ENCODE measurements at places on chromosomes 3 and 15.

- no peak for DNase-seq
Measured at GRCh38 chr15:76208084-76208785, 103.0 kb downstream of the ETFA start.

DNA sequence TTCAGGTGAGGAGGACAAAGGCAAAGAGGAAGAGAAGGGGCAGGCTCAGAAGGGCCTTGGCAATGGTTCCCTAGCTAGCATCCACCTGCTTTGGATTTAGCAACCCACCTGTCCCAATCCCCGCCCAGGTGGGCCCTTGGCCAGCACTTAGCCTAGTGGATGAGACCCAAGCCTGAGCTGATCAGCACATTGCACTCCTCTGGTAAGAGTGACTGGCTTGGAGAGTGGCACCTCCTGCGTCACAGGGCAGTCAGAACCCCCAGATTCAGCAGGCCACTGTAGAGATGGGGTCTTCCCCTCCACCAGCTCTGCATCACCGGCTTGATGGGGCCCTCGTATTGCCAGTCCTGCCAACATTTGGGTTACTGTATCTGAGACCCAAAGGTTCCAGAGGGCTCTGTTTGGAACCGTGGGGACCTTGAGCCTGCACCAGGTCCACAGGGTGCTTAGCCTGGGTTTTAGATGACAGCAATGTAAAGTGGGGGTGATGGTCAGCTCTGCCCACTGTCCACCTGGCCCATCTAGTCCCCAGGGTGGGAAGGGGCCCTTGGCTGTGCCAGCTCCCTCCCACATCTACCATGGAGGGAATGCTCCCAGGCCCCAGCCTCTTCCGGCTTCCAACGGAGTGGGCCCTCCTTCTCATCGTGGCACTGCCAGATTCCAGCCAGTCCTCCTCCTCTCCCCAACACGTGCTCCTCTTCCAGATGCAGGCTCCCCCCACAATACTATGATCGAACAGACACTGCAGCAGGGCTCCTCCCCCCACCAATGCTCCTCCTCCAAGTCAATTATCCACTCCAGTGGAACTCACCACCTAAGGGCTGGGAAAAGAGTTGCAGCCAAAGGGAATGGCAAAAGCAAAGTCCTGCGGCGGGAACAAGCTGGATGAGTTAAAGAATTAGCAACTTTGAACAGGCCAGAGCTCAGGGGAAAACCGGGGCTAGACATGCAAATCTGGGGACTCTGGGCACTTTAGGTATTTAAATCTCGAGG is 45.7 kb downstream of the LHFPL4 start:
- no peak for DNase-seq

DNA sequence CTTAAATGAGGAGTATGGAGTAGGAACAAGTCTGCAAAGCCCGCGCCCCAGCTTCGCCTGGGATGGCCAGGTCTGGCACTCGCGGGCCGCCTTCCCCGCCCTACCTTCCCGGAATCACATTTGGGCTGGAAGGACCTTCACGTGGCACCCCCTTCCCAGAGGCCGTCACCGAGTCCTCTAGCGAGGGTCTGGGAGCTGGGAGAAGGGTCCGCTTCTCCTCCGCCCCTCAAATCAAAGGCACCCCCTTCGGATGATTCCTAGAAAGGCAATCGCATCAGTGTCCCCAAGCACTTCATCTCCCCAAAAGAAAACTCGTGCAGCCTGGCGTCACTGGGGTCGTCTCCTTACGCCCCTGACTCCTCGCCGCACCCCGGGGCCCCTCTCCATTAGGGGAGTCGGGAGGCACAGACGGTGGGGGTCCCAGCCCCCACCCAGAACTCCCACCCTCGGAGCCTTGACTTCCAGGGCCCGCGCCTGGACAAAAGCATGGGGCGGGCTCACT is 380 bp downstream of the MYLK start:
- DNase-seq: no peak

GRCh38 chr15:98956796-98957553 is 50.6 kb downstream of the PGPEP1L start:
- DNase-seq: no peak

DNA sequence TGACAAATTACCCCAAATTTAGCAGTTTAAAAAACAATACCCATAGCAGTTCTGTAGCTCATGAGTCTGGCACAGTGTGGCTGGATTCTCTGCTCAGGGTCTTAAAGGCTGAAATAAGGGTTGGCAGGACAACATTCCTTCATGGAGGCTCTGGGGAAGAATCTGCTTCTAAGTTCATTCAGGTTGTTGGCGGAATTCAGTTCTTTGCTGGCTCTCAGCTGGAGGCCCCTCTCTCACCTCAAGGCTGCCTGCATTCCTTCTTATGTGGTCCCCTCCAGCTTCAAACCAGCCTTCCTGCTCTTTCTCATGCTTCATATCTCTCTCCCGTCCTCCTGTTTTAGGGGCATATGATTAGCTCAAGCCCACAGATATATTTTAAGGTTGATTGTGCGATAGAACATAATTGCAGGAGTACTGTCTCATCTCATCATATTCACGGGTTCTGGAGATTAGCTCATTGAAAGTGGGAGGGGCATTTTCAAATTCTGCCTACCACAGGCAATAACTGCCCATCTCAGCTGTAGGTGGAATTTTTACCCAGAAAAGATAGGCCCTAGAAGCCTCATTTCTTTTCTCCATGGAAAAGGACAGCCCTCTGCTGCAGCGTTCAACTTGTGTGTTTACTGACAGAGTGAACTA is 5.6 kb upstream of the ZBTB47 start:
- DNase-seq: no peak

DNA sequence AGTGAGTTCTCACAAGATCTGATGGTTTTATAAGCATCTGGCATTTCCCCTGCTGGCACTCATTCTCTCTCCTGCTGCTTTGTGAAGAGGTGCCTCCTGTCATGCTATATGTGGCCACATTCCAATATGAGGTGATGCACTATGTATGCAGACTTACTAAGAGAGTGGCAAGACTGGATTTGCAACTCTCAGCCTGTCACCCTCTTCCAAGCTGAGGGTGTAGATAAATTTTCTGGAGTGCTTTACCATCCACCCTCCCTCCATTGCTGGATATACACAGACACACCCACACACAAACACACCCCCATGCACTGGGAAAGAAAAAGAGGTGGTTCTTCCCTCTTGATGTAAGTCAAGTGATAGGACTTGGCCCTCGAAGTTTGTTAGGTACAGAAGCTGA is 30.2 kb upstream of the CHMP2B start:
- DNase-seq: no peak

DNA sequence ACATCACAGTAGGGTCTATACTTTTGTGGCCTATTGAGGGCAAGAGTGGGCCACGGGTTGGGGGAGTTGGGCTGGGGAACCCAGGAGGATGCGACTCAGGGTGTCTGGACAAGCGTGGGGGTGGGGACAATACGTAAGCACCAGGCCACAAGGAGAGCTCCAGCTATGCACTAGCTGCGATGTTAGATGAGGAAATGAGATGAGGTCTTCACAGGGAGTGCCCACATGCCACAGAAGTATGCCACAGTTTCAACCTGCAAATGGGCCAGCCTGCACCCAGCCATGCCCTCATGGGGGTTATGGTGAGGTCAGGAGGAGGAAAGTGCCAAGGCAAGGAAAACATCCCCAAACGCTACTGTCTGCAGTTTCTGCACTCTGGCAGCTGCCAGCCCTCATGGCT is 30.5 kb downstream of the CACNA2D2 start:
- no peak for DNase-seq

DNA sequence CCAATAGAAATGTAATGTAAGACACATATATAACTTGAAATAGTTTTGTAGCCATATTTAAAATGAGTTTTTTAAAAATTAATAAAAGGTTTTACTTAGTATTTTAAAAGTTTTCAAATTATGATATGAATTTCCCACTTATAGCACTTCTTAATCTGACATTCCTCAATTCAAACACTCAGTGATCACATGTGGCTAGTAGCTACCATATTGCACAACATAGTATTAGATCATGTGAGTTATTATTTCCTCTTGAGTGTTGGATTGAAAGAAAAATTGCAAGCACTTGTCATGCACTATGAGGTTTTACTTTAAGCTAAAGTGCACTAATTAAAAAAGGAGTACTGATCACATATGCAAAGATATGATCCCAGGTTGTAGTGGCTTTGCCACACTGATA is 453.4 kb upstream of the ROBO2 start:
- DNase-seq: no peak

DNA sequence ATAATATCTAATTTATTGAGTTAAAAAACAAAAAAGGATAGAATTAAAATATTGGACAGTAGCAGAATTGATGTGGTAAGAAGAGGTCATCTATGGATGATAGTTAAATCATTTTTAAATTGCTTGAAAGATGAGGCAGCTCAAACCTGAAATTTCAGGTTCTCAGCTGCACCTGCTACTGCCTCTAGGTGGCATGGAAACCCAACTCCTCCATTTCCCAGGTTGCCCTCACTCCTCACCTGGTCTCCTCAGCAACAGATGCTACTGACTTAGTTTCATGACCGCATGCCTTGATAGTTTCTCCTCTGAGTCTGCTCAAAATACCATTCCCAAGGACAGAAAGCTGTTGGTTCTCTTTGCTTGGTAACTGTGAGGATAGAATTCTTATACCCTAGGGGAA is 148.1 kb downstream of the ABHD5 start:
- no peak for DNase-seq

DNA sequence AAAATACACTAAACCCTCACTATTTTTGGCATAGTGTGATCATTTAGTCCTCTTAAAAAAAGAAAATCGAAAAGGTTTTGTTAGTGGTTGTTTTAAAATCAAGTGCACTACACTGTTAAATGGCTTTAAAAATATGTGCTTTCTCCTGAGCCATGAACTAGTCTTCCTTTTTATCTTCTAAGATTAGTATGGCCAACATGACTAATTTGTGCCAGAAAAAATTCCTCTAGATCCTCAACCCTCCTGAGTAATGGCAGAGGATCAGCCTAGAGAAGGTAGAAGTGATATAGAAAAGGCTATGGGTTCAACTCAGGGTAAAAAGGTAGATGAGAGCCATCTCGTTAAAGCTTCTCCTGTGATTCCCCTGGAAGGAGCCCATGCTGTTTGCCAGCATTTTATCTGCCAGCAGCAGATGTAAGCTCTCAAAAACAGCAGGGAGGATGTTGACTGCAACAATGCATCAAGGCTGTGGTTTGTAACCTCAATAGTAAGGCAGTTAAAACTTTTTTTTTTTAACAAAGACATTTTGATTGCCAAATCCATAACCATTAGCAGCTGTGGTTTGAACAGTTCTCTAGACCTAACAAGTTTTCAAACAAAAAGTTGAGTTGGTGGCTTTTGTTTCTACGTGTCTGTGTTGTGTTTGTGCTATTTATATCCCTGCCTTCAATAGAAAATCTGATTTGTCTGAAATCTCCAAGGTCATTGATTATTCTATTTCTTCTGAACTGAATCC is 30.2 kb upstream of the ZNF609 start:
- DNase-seq: peak; percentile 95

DNA sequence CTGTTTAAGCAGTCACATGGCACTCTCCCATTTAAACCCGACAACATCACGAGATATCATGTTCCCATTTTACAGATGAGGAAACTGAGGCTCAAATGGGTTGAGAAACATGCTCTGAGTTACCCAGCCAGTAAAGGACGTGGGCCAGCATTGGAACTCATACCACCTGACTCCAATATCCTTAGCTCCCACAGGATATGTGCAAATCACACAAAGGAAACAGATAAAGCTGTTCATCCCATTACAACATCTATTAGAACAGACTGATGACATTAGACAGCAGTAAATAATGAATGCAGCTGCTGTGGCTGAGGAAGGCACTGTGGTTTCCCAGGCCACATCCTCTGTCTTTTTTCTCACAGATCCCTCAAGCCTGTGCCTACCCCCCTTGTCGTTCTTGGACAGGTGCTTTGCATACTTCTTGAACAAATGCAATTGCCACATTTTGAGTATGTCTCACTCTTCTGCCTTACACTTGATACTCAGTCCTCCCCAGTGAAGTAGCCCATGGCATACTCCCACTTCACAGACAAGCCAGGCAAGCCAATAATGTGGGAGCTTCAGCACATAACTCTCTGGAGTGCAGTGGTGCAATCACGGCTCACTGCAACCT is 17.7 kb downstream of the FRMD4B start:
- DNase-seq: no peak

GRCh38 chr3:135448520-135448919 is 517.0 kb upstream of the PPP2R3A start:
- no peak for DNase-seq

GRCh38 chr3:108008106-108008505 is 82.7 kb downstream of the CD47 start:
- DNase-seq: no peak

GRCh38 chr15:100723315-100723801 is 121.0 kb downstream of the ASB7 start:
- no peak for DNase-seq

DNA sequence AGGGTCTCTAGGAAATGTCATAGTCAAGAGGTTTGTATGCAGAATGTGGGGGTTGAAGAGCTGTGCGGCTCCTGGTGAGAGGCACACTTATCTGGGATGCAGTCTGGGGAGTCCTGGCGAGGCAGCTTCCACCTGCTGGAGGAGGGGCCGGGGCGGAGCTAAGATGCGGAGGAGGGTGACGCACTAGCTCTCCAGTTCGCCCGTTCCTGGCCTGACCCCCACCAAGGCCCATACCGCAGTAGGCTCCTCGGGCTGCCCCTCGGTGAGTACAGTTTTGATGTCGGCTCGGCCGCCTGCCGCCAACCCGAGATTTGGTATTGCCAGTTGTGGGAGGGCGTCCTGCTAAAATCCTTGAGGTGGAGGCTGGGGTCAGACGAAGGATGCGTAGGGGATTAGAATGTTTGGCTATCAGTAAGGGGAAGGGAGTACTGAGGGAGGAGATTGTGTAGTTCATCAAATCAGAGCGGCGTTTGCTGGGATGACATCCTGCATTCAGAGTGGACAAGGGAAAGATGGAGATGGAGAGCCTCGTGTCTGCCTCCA is at the start of gene SCG5:
SCG5 (plus strand) TSS at position 194 of the 543 bp plus-strand sequence. CDS start 1,883 bp downstream, outside the sequence.
- no peak for DNase-seq

Measured in OCI-M1 (cell line).